ENCODE measurements at places on chromosomes 16 and 17.

DNA sequence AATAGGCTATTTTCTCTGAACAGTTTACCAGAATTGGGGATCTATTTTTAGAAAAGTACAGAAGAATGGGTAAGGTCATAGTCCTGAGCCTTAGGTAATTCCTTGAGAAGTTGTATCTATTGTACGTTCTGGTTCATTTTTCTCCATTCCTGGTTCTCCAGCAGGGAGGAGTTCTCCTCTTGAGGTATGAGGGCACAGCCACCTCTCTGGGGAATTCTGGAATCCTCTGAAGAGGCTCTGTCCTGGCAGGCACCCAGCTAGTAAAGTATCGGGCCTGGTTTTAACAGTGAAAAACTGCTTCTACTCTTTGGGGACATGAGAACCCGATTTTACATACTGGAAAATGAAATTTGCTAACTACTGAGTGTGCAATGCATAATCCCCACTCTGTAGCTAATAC lies 19.6 kb upstream of the PMFBP1 start:
- no peak for DNase-seq

- DNase-seq, result no peak
Measured at GRCh38 chr17:82121246-82121645, 23.2 kb upstream of the FASN start.

DNA sequence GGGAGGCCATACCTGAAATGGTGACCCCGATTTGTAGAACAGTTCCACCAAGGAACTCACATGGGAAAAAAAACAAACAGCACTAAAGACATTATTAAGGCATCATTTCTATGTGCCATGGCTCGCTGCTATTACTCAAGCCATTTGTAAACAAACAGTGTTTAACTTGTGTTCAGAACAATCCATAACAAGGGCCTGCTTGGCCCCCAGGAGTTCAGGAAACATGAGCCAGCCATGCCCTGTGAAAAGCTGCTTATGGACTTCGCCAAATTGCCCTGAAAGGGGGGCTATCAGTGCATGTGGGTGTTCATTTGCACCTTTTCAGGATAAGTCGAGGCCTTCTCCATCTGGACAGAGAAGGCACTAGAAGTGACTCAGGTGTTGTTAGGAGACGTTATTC lies 8.0 kb downstream of the POLR3K start:
- no peak for DNase-seq

DNA sequence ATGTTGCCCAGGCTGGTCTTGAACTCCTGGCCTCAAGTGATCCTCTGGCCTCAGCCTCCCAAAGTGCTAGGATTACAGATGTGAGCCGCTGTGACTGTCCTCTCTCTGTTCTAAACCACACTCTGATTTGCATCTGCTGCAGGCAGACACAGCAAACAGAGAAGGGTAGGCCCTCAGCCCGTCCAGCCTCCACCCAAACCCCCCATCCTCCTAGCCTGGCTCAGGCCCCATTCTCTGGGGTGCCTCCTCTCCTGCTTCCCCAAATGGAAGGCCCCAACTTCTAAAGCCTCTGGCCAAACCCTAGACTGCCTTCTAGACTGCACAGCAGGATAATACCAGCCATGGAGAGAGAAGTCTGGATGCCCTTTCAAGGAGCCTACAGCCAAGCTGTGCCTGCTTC lies 4.1 kb upstream of the GFAP start:
- no peak for DNase-seq

DNA sequence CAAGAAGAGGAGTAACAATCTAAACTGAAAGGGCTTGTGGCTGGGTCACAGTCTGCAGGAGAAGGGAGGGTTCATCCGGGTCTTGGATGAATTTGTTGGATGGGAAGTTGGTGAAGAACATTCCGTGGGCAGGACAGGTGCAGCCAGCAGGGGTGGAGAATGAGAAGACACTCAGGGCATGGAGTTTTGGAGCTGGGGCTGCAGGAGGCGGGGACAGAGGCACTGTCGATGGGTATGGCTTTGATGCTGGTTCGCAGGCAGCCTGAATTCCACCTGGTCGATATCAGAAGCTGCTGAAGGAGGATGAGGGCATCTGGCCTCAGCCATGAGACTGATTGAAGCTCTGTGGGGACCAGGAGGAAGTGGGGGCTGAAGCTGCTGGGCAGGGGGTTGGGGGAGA lies 36.1 kb upstream of the CBFA2T3 start:
- DNase-seq, result no peak

- no peak for DNase-seq
Measured at GRCh38 chr17:18270046-18270931, 9.8 kb downstream of the MIEF2 start.

GRCh38 chr17:81429821-81430551 lies 34.7 kb downstream of the BAHCC1 start:
- DNase-seq, result no peak

- no peak for DNase-seq
Measured at GRCh38 chr16:1708083-1708767, 2.2 kb downstream of the MAPK8IP3 start.
